ENCODE measurements at places on chromosomes 13 and 19.

- no peak for DNase-seq
Observed at GRCh38 chr13:38514575-38514974, 164.9 kb downstream of the UFM1 start.

DNA sequence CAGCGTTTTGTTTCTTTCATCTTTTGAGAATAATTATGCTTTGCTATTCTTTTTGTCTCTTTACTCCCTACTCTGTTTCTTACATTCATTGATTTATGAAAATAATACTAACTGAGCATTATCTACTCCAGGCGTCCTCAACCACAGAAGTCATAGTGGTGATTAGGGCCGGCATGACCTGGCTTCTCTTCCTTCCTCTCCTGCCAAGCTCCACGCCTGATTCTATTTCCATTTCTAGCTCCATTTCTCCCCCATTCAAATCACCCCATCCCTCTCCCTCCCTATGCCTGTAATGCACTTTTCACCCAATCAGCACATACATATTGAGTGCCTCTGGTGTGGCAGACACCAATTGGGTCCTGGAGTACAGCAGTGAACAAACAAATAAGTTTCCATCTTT lies 183.2 kb upstream of the GPR12 start:
- DNase-seq, result no peak

- peak; percentile 85 for DNase-seq
Observed at GRCh38 chr13:78603240-78603957, at the start of gene POU4F1. Gene POU4F1 (minus strand): TSS chr13:78603552. CDS start chr13:78603326, 226 bp downstream.

DNA sequence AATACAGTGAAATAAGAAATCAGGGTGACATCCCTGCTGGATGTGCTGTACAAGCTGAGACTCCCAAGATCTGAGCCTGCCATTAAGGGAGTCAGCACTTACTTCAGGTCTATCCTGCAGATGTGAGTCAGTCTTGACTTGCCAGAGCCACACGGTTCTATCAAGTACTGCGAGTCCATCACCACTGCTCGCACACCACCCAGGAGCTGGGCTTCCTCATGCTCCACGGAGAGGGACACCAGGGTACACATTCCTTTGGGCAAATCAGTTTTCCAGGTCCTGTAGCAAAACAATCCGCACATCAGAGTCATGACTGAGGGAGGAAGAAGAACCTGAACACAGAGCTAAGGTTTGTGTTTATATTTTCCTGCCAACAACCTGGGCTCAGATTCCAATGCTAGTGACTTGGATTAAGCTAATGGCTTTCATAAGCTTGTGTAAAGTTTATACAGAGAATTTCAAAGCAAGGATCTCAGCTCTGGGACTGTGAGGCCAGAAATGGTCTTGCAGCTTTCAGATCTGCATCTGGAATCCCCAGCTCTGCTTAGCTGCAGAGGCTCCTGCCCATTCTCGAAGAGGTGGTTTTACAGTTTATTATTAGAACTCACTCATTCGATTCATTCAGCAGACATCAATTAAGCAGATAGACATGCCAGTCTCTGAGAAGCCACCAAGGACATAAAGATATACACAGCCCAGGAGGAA lies 90.6 kb downstream of the KL start:
- DNase-seq, result no peak

DNA sequence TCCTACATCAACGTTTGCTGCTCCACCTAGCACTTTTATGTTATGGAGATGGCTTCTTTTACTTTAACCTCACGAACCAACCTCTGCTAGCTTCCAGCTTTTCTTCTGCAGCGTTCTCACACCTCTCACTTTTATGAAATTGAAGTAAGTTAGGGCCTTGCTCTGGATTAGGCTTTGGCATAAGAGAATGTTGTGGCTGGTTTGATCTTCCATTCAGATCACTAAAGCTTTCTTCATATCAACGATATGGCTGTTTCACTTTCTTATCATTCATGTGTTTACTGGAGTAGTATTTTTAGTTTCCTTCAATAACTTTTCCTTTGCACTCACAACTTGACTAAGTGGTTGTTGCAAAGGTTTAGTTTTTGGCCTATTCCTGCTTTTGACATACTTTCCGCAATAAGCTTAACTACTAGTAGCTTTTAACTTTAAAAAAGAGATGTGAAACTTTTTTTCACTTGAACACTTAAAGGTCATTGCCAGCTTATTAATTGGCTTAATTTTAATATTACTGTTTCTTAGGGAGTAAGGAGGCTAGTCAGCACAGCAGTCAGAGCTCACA lies 60.0 kb upstream of the SPRY2 start:
- DNase-seq, result no peak

DNA sequence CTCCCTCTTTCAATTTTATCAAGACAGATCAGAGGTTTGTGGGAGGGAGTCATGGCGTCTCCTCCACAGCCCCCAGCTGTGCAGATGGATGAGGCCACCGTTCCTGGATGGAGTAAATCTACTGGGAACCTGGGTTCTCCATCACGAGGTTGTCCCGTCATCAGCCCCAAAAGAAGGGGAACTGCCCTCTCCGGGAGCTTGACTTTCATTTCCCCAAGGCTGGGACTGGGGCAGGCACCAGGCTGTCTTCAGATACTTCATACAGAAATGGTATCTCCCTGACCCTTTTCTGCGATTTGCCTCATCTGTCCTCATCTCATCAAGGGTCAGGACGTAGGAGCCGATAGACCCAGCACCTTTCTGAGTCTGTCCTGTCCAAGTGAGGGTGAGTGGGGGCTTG lies 9.8 kb downstream of the LILRB2 start:
- DNase-seq, result no peak

DNA sequence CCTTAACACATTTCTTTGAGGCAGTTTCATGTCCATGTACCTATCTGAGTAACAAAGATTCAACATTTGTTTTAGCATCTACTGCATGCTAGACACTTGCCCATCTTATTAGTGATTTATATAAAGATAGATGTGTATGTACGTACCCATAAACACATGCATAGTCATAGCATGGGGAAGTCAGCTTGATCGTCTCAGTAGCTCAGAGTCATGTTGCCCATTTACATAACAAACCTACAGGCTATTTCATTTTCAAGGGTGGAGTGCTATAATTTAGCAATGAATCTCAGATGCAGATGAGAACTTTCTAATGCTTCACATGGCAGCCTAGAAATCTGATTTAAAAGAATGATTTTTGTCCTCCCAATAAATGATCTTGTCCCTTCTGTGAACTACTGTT lies 23.5 kb downstream of the FLT1 start:
- no peak for DNase-seq

DNA sequence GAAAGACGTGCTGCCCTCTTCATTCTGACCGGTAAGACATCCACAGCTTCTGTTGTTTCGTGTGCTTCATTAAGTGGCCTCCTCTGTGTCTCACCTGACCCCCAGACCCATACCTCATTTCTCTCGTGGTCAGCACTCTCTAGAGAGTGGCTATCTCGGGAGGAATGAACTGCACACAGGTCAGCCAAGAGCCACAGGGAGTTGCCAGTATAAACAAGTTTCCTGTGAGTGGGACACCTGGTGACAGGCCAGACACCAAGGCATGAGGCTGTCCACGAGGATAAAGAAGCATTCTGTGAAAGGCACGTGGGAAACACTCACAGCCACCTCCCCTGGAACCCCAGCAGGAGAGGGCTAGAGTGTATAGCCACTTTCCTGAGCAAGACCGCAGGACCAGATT lies 115.8 kb downstream of the NUFIP1 start:
- DNase-seq, result no peak

DNA sequence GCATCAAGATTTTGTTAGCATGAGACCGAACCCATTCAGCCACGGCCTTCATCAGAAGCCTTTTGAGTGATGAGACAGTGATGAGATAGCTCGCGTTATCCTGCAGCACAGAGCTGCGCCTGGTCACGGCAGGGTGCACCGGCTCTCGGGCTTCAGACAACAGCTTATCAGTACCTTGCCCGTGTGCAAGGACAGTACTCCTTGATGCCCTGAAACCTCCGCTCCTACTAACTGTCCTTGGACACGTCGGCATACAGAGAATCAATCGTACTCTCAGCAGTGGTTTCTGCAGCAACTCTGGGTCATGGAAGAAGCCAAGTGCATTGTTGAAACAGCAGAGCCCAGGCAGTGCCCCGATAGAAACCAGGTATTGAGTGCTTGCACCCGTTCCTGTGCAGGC lies 40.7 kb downstream of the IRS2 start:
- no peak for DNase-seq

- DNase-seq, result no peak
Observed at GRCh38 chr19:46604781-46605355, 3.7 kb downstream of the CALM3 start.

DNA sequence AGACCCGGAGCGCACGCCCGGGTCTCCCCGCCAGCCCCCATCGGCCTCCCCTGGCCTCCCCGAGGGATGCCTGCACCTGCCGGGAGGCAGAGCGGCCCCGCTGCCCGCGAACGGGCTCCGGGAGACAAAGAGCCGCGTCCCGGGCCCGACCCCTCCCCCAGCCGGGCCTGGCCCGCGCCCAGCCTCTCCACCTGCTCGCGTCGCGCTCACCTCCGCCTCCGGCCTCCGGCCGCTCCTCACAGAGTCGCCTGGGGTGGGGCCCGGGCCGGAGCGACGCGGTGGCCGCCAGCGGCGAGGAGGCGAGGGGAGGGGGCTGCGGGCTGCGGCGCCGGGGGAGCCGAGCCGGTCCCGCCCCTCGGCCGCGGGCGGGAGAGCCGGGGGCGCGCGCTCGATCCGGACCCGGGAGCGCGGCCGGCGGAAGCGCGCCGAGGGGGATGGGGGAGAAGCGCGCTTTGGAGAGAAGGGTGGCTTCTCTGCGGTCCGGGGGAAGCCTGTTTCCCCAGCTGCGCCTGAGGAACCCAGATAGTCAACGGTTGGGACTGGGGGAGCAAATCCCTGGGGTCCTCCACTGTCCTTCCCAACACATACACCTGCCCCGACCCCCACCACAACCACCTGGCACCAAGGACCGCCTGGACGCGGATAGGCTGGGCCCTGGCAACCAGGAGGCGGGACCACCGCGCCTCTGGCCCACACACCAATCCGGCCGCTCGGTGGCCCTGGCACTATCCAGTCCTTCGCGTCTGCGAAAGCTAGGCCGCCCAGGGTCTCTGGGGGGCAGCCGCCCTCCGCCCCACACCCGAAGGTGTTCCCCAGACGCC lies at the start of gene PRR36:
PRR36 (minus strand) TSS at position 315 of the 821 bp plus-strand sequence. CDS start 701 bp downstream, outside the sequence.
- peak; percentile 46 for DNase-seq

- DNase-seq, result no peak
Observed at GRCh38 chr13:78997902-78998629, 339.1 kb upstream of the OBI1 start.

GRCh38 chr19:57888560-57889231 lies at the start of gene ZNF814:
Gene ZNF814 (minus strand): TSS chr19:57889037. CDS start chr19:57888802, 235 bp downstream.
- DNase-seq, result peak; percentile 90

- no peak for DNase-seq
Observed at GRCh38 chr13:113365971-113366588, 2.1 kb upstream of the GRTP1 start.

DNA sequence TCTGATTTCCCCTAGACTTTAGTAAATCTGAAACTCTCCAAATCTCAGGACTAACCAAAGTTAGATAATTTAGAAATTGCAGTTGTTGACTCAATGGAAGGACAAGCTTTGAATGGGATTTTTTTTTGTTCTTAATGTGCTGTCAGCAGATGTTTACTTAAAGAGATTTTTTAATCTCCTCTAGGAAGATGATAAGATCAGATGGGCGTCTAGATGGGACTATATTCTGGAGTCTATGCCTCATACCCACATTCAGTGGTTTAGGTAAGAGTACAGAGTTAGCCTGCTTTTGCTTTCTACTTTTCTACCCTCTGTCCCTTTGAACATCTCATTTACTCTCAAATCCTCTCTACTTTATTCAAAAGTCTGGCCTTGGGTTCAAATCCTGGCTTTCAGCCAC lies 39.3 kb downstream of the TM9SF2 start:
- DNase-seq, result no peak

DNA sequence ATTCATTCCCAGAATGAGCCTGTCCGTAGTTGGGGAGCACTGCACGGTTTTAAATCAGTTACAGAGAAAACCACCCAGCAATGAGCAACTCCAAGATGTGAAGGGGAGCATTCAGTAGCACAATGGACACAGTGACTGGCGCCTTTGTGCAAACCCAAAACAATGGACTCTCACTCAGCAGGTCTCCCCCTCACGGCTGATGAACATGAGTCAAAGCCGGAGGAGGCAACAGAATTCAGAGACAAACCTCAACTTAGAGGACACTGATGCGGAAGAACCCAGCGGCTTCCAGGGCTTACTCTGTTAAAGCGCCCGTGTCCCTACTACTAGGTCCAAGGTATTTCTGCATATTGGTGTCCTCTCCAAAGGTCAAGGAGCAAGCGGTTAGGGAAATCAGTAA lies 17.7 kb downstream of the PLEKHF1 start:
- DNase-seq, result no peak

DNA sequence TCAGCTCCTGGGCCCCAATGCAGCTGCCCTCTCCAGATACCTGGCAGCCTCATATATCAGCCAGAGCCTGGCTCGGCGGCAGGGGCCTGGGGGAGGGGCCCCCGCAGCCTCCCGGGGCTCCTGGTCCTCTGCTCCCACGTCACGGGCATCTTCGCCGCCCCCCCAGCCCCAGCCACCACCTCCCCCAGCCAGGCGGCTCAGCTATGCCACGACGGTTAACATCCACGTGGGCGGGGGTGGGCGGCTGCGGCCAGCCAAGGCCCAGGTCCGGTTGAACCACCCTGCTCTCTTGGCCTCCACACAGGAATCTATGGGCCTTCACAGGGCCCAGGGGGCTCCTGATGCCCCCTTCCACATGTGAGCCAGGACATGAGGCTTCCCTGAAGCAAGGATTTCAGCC lies 10.8 kb downstream of the RPS16 start:
- no peak for DNase-seq

DNA sequence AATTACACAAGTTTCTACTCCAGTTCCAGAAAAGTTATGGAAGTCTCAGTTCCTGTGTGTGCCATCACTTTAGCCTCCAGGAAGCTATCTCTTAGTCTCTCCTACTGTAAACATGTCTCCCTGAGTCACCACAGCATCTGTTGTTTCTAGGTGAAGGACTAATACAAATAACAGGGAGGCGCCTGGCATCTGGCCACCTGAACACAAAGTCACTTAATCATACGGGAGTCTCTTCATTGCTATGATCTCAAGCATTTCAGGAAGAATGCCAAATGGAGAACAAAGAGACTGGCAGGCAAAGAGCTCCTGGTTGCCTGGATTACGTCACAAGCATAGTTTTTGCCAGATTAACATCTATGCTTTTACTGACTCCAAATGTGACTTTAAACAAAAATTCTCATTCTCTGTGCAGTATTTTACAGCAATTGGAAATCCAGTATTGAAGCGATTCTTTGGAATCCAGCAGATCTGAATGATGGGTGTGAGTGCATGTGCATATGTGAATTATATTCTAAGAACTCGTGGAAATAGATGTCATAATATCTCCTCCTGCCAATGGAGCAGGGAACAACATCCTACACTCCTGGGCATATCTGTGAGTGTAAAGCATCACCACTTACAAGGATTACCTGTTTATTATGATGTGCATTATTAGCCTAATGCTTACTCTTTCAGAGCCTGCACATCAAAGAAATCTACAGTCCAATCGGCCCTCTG lies 572.8 kb downstream of the PCDH9 start:
- DNase-seq, result no peak

- DNase-seq, result no peak
Observed at GRCh38 chr13:31610270-31610998, 128.9 kb upstream of the RXFP2 start.
